Activated T-helper 1 cell treated with anti-CD3 and anti-CD28 coated beads, Interleukin-12 subunit alpha, Interleukin-12 subunit beta, Interleukin-2, Interleukin-4 antibody, amounts not matched to agents 30 ng/mL and 10 ng/mL and 1 ng/mL, durations not matched to agents 14 hours and 24 hours and 36 hours (primary cell): ENCODE measurements at places on chromosomes 4 and X. TPM values are rescaled to one million over a fixed set of nuclear protein-coding genes. Genes with fewer than 3 reads are reported as not detected.

GRCh38 chr4:159103384-159103990 lies 608 bp downstream of the RAPGEF2 start:
- peak; percentile 40 for DNase-seq

GRCh38 chrX:51568586-51568985 lies 50.1 kb downstream of the CENPVL3 start:
- no peak for DNase-seq

DNA sequence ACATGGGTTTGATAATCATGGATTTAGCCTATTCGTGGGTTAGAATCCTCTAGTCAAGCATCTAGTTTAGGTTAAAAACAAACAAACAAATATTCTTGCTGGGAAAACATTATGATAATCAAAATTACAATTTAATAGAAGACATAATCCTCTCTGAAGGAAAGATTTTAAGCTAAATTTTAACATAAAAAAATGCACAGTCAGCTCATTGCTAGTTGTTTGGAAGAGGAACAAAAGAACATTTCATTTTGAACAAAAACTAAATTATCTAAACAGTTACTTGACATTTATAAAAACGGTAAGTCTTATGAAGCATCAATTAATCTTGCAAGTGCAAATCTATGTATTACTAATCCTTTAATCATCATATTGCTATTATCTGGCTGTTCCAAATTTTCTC lies 18.2 kb upstream of the AGA start:
- no peak for DNase-seq

DNA sequence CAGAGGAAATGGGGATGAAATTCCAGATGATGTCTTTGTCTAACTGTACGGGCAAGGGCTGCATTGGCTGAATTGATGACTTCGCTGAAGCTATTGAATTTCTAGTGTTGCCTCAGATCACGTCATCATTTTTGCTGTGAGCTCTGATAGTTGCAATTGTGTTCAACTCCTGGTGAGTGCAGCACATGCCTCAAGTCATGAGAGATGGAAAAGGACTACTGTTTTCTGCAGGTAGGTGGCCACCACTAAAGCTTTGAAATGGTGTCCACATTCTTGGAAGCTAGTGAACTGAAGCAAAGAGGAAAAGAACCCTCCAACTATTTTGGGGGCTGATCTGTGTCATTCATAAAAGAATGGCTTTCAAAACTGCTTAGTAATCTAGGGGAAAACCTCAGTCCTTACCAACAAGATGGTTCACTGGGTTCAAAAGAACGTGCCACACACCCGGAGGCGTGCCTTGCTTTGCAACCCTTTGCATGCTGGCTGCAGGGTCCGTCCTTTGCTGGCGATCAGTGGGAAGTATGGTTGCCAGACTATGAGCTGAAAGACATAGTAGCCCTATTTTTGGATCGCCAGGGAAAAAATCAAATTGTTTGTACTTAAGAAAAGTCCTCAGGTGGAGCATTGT lies 88.1 kb upstream of the STOX2 start:
- no peak for DNase-seq

Gene TMSB15C
- total RNA-seq: 3.4 and 4.3 TPM in 2 replicates

DNA sequence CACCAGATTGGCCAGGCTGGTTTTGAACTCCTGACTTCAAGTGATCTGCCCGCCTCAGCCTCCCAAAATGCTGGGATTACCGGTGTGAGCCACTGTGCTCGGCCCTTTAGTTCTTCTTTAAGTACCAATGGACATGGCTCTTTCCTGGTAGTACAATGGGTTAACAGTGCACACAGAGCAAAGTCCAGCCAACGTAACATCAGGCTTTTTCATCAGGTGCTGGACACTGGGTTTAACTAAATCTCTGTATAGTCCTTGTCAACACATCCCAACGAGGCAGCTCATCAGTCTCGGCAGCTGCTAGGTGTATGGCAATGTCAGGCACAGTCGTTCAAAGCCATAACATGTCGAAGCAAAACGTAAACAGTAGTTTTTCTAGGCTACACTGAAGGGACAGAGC lies 93.8 kb downstream of the HDAC8 start:
- no peak for DNase-seq

DNA sequence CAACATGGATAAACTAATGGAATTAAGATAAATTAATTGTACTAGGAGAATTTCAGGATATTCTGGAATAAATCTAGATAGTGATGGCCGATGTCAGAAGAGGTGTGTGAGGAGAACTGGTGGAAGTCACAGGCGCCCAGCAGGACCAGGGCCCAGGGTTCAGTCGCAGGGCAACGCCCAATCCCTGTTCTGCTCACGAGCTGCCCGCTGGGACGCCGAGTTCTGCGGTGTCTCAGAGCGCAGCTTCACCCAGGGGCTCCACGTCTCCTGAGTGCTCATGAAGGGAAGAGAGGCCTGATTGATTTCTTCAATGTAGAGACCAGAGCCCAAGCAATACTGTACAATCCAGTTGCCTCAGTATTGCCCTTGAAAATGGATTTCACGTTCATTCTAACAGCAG lies 1.5 kb upstream of the HSPA4L start:
- no peak for DNase-seq

DNA sequence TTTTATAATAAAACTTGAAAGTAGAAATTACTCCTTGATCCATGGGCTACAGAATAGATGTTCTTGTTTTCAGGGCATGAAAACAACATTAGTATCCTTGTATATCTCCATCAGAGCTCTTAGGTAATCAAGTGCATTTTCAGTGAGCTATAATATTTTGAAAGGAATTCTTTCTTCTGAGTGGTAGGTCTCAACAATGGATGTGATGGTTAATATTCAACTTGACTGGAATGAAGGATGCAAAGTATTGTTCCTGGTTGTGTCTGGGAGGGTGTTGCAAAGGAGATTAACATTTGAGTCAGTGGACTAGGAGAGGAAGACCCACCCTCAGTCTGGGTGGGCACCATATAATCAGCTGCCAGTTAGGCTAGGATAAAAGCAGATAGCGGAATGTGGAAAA lies 100.1 kb downstream of the LCORL start:
- DNase-seq: no peak

Gene ELOVL6
- 17.0 and 19.1 TPM in 2 replicates for total RNA-seq
